ENCODE measurements at places on chromosomes 2 and 18.

GRCh38 chr2:239824046-239824694 lies 201.0 kb downstream of the NDUFA10 start:
- H3K4me3 ChIP-seq = no peak overlapping the region
- peaks cover 44% of the 10 kb centered on the region for H3K27me3 ChIP-seq
- peak; percentile 89 for DNase-seq
- H3K27ac ChIP-seq = no peak overlapping the region
- H3K4me1 ChIP-seq = peaks cover 6% of the 10 kb centered on the region

- DNase-seq = no peak
- H3K36me3 ChIP-seq = peaks cover 9% of the 10 kb centered on the region
- no peak overlapping the region for H3K27ac ChIP-seq
- H3K27me3 ChIP-seq = no peaks in the 10 kb centered on the region
- H3K4me1 ChIP-seq = peaks cover 42% of the 10 kb centered on the region
Measured at GRCh38 chr2:99478632-99479031, 11.2 kb downstream of the REV1 start.

DNA sequence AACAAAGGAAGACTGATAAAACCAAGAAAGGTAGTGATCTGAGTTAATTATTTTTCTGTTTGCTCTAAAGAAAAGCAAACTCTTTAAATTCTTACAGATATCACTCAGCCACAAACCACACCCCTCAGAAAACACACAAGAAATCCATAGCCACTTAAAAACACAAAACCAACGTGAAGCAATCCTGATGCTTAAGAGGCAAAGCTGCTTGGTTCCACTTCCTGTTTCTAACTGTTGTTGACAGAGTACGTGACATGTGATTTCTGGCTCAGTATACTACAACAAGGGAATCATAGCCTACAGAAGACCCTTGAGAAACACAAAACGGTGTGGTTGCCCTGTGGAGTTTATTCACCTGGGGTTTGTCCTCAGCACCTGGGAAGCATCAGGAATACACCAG lies 240.9 kb upstream of the APCDD1 start:
- H3K27ac ChIP-seq = no peak overlapping the region
- H3K36me3 ChIP-seq = no peaks in the 10 kb centered on the region
- DNase-seq = peak; percentile 21

GRCh38 chr2:215888680-215889079 lies 124.7 kb downstream of the MREG start:
- H3K36me3 ChIP-seq = no peaks in the 10 kb centered on the region
- H3K4me3 ChIP-seq = no peak overlapping the region
- H3K27ac ChIP-seq = no peak overlapping the region
- no peaks in the 10 kb centered on the region for H3K27me3 ChIP-seq
- peaks cover 6% of the 10 kb centered on the region for H3K4me1 ChIP-seq

GRCh38 chr18:13797157-13797611 lies 26.8 kb upstream of the MC5R start:
- H3K27me3 ChIP-seq = no peaks in the 10 kb centered on the region
- DNase-seq = peak; percentile 39
- no peak overlapping the region for H3K4me3 ChIP-seq
- H3K27ac ChIP-seq = no peak overlapping the region
- H3K36me3 ChIP-seq = no peaks in the 10 kb centered on the region

Measured in MCF 10A (cell line).